ENCODE measurements at places on chromosomes 16 and 17. TPM values are rescaled to one million over a fixed set of nuclear protein-coding genes. Genes with fewer than 3 reads are reported as not detected.

GRCh38 chr16:72658888-72659717 is 388.8 kb downstream of the ZFHX3 start:
- H3K27ac ChIP-seq: no peak overlapping the region
- no peaks in the 10 kb centered on the region for H3K27me3 ChIP-seq
- no peaks in the 10 kb centered on the region for H3K4me1 ChIP-seq
- no peaks in the 10 kb centered on the region for H3K36me3 ChIP-seq
- no peak overlapping the region for H3K4me3 ChIP-seq

ITGAX gene
- total RNA-seq: 3.7 TPM

DNA sequence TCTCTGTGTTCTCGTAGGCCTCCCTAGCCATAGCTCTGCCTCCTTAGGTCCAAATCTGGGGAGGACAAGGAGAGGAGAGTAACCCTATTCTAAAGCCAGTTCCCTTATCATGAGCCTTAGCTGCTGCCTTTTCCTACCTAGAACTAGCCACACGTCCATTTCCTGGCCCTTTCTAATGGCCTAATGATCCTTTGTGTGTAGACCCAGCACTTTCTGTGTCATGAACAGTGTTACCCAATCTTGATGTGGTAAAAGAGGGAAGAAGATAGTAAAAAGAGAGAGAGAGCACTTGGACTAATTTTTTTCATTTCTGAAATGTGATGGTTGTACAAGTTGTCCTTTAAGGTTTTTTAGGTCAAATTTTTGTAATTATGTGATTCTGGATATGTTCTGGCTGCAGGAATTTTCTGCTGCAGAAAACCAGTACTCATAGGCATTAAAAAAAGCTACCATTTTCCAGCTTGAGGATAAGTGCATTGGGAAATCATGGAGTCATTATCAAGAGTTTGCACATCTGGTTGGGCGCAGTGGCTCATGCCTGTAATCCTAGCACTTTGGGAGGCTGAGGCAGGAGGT is 18.2 kb downstream of the CASC3 start:
- no peak for DNase-seq
- peaks cover 9% of the 10 kb centered on the region for H3K36me3 ChIP-seq
- no peaks in the 10 kb centered on the region for H3K27me3 ChIP-seq
- H3K4me3 ChIP-seq: no peak overlapping the region
- no peak overlapping the region for H3K27ac ChIP-seq

ARHGAP44 gene
- total RNA-seq: 15.7 TPM

ADAD2 gene
- total RNA-seq: 0.91 TPM

DNA sequence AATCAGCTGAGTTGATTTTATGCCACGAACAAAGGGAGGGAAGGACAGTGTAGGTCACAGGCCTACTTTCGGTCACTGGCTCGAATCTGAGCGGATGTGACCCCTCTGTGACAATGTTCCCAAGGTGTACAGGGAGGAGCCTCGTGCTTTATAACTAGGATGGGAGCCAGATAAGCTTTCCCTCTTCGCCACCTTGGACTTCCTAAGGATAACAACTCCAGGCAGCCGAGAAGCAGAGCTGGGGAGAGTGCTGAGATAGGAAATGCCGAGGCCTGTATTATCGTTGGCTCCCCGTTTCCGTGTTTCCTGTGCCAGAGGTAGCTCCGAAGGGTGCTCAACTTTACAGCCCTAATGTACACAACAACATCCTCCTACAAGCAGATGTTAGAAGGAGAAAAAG is 217.8 kb upstream of the IRX3 start:
- H3K27me3 ChIP-seq: no peaks in the 10 kb centered on the region
- no peaks in the 10 kb centered on the region for H3K36me3 ChIP-seq
- no peak overlapping the region for H3K4me3 ChIP-seq
- H3K4me1 ChIP-seq: no peaks in the 10 kb centered on the region
- no peak for DNase-seq

DNA sequence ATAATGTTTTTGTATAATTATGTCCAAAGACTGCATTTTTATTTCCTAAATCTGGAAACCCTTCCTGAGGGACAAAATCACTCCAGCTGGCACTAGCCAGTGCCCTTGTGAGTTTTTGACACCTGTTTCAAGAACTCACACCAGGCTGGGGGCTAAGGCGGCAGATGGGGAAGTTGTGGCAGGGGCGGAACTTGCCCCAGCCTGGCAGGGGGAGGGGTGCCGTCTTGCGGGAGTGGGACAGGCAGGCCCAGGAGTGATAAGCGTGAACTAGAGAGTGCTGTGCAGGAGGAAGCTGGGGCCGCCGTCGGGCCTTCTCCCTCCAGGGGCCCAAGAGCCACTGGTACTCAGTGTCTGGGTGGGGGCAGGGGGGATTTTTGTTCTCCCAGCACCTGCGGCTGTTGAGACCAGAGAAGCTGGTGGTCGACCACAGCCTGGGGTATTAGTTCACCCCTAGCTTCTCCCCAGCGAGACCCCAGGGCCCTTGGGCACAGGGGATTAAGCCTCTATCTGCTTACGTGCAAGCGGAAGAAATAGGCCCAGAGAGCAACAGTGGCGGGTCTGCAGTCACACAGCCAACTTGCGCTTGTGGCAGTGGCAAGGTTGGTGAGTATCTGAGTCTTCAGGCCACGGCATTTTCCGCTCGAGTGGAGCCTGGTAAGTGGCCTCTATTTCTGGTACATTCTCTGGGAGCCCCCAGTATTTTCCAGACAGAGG is 40.2 kb upstream of the PLCG2 start:
- no peak for DNase-seq
- H3K36me3 ChIP-seq: no peaks in the 10 kb centered on the region
- no peaks in the 10 kb centered on the region for H3K27me3 ChIP-seq
- H3K4me1 ChIP-seq: no peaks in the 10 kb centered on the region
- H3K27ac ChIP-seq: no peak overlapping the region

DNA sequence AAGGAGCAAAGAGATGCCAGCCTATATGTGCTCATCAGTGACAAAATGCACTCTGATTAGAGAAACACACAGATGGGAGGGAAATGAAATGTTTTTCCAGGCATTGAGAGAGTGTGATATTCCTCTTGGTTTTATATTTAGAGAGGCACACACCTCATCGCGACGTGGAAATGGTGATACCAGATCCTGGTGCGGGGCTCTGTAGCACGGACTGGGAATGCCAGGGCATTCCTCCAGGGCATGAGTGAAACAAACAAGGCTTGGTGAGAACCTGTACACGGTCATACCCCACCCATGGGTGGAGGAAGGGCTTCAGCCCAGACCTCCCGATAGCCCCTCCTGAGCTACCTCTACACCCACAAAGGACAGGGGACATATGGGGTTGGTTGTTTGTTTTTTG is 280.2 kb downstream of the C16orf95 start:
- DNase-seq: no peak
- no peaks in the 10 kb centered on the region for H3K4me1 ChIP-seq
- H3K27ac ChIP-seq: no peak overlapping the region
- no peak overlapping the region for H3K4me3 ChIP-seq
- H3K36me3 ChIP-seq: no peaks in the 10 kb centered on the region

DNA sequence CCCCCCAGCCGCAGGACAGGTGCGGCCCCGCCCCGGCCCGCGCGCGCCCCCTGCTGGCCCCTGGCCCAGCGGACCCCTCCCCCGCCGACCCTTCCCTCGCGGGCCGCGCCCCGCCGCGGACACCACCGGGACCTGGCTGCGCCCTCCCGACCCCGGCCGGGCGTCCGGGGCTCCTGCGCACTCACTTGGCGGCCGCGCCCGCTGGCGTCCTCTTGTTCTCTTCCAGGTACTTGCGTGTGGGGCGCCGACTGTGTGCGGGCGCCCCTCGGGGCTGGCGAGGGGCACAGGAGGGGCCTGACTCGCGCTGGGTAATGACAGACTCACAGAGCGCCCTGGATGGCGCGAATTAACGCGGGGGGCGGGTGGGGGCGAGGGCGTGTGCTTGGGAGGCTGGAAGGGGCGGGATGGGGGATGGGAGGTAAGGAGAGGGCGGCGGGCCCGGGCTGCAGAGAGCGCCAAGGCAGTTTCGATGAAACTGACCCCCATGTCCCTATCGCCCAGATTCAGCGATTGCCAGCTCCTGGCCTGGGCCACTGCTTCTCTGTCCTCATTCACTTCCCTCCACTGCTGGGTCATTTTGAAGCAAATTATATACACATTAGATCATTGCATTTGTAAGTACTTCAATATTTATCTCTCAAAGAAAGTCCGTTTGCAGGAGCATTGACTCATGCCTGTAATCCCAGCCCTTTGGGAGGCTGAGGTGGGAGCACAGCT is 445 bp upstream of the DBNDD1 start:
- no peaks in the 10 kb centered on the region for H3K27me3 ChIP-seq
- H3K27ac ChIP-seq: peak overlapping the region; percentile 87
- H3K4me1 ChIP-seq: peaks cover 7% of the 10 kb centered on the region
- no peaks in the 10 kb centered on the region for H3K36me3 ChIP-seq

- H3K27ac ChIP-seq: no peak overlapping the region
- H3K4me1 ChIP-seq: peaks cover 9% of the 10 kb centered on the region
- no peak for DNase-seq
- no peak overlapping the region for H3K4me3 ChIP-seq
- H3K36me3 ChIP-seq: no peaks in the 10 kb centered on the region
These were observed 5.8 kb downstream of the THOC6 start for GRCh38 chr16:3029491-3030221.

DNA sequence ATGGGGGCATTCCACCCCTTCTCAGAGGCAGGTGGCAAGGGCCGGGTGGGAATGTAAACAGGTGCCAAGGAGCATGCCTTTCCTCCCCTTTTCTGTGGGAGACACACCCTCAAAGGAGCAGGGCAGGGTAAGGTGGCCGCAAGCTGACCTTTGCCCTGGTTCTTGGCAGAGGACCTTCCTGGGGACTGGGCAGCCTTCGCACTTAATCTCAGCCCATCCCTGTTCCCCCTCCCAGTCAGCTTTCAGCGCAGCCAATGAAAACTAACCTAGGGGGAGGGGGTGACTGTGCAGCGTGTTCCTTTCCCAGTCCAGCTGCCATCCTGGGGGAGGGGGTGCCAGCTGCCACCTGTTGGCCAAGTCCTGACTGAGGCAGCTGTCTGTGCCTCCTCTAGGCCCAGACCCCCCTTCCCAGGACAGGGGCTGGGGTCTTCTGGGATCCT is 2.8 kb downstream of the TRAF4 start:
- H3K4me1 ChIP-seq: peaks cover 31% of the 10 kb centered on the region
- H3K4me3 ChIP-seq: peak overlapping the region; percentile 99
- peaks cover 5% of the 10 kb centered on the region for H3K36me3 ChIP-seq

- no peak for DNase-seq
- H3K36me3 ChIP-seq: no peaks in the 10 kb centered on the region
- no peaks in the 10 kb centered on the region for H3K4me1 ChIP-seq
- peaks cover 2% of the 10 kb centered on the region for H3K27me3 ChIP-seq
- no peak overlapping the region for H3K4me3 ChIP-seq
These were observed 200.4 kb upstream of the N4BP1 start for GRCh38 chr16:48810436-48810802.

- no peak for DNase-seq
- H3K4me1 ChIP-seq: no peaks in the 10 kb centered on the region
- H3K4me3 ChIP-seq: no peak overlapping the region
- no peaks in the 10 kb centered on the region for H3K27me3 ChIP-seq
- no peak overlapping the region for H3K27ac ChIP-seq
These were observed 248.9 kb downstream of the SLC39A11 start for GRCh38 chr17:72843591-72843990.

- H3K4me3 ChIP-seq: no peak overlapping the region
- H3K4me1 ChIP-seq: peaks cover 6% of the 10 kb centered on the region
- peak; percentile 30 for DNase-seq
- H3K36me3 ChIP-seq: no peaks in the 10 kb centered on the region
- no peaks in the 10 kb centered on the region for H3K27me3 ChIP-seq
These were observed 173.3 kb upstream of the CACNG5 start for GRCh38 chr17:66661411-66662256.

Data from prostate gland (tissue), 2 donors.